ENCODE measurements at places on chromosomes 6 and 20. TPM values are rescaled to one million over a fixed set of nuclear protein-coding genes. Genes with fewer than 3 reads are reported as not detected.

DNA sequence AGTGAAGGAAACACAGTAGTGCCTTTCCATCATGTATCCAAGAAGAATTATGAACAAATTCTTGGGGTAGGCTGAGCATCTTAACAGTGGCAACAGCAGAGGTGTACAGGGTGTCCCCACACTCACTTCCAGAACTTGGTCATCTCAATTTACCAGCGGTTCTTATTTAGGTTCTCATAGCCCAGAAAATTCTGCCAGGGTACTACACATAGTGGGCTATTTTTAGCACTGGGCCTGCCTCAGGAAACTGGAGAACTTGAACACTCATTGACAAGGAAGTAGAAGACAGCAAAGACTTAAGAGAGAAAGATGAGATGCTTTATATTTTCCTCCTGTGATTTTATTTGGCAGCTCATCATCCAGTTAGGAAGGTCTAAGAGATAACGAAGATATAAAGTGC, 71.8 kb upstream of the PHIP start:
- DNase-seq = no peak

DNA sequence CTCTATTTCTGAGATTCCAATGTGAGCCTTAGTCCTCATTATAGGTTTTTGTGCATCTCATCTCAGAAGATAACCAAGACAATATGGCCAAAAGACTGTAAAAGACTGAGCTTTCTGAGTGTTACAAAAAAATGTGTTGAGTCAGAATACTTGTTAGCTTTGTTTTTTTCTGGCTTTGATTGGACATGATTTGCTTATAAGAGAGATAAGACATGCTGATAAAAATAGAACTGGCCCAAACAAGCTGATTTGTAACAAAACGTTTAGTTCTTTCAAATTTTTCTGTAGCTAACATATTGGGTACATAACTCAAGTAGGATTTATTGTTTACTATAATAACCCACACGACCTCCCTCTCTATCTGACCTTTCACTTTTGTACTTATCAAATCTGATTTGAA, 32.9 kb downstream of the FILIP1 start:
- DNase-seq = no peak

DNA sequence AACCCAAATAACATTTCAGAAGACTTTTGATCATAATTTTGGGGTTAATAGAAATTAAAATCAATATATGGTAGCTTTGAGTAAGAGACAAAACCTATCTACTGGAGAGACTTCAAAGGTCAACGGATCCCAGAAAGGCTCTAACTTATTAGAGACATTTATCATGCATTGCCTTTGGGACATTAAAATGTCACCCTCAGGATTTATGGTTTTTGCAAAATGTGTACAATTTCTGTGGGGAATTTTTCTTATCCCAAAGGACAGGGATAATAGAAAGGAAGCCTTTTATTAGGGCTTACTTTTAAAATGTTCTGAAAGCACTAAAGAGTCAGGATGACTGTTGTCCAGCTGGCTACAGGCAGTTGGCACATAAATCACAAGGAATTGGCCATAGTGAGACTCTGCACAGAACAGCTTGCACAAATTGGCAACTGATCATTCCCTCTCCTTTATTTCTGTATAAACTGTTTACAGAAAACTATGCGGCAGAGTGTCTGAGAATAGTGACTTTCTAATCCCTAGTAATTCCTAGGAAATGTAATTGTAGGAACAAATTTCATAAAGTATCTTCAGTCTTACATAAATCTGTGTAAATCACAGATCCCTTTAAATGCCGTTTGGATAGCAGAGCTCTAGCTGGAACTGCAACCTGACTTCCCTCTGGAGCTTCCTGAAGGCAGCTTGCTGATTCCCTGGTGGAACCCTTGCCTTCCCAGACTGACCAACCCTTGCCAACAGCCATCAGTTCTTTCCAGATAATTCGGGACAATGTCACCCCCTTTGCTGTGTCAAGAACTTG, 201.1 kb upstream of the PREP start:
- peak; percentile 22 for DNase-seq

DNA sequence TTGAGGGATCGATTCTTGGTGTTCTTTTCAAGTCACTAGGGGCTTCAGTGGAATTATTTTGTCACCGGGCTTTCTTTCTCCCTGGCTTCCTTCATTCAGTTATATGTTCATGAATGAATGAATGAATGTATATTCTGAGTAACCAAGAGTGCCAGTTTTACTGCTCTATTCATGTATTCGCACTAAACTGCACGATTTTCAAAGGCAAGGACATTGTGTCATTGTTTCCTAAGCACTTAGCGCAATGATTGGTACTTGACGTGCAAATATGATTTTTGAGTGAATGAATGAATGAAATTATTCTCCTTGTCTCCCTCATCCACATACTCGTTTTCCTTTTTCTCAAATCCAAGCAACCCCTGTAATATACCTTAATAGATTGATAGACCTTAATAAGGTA, 822 bp downstream of the AFG1L start:
- DNase-seq = no peak

GRCh38 chr6:15113587-15113986, 132.3 kb upstream of the JARID2 start:
- no peak for DNase-seq

DNA sequence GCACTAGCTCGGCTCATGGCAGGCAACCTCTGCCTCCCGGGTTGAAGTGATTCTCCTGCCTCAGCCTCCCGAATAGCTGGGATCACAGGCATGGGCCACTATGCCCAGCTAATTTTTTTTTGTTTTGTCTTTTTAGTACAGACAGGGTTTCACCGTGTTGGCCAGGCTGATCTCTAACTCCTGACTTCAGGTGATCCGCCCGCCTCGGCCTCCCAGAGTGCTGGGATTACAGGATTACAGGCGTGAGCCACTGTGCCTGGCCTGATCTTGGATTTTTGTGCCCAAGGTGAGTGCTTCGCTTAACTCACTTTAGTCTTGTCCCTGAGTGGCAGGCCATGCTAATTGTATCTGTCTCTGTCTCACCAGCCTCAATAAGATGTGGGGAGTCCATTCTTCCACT, 78.6 kb downstream of the KCNB1 start:
- DNase-seq = no peak

- DNase-seq = no peak
Measured at GRCh38 chr6:113739041-113739655, 118.0 kb upstream of the MARCKS start.

GRCh38 chr6:41922154-41922553, 855 bp downstream of the BYSL start:
- no peak for DNase-seq

DNA sequence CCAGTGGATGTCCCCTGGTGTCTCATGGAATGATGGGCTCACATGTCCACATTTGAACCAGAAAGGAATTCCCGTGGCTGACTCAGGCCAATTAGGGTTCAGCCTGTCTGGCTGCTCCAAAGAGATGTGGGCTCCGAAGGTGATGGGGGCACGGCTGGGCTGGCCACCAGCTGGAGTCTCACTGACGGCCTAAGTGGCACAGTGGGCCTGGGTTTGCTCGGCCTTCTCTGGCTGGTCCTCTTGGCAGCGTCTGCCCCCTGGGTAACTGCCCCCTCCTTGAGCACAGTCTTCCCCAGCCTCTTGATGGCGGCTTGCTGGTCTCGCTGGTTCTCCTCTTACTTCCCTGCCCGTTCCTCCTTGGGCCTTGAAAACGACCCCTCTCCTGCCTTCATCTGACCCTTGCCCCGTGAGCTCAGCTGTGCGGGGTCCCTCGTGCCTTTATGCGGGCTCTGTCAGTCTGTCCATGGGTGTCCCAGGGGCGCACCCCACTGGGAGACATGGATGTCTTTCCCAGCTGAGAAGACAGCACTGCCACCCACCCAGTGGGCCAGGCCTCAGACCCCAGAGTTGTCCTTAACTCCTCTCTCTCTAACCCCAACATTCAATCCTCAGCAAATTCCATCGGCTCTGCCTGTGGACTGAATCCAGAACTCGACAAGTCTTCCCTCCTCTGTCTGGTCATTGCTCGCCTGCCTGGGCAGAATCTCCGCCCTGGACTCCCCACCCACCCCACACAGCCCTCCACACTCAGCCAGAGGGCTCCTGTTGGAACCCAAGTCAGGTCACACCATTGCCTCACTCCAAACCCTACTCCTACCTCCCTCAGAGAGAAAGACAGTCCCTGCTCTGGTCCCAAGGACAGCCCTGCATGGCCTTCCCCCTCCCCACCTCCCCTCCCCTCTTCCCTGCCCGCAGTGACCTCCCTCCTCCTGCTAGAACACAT, 78.7 kb downstream of the CEBPB start:
- DNase-seq = no peak

DNA sequence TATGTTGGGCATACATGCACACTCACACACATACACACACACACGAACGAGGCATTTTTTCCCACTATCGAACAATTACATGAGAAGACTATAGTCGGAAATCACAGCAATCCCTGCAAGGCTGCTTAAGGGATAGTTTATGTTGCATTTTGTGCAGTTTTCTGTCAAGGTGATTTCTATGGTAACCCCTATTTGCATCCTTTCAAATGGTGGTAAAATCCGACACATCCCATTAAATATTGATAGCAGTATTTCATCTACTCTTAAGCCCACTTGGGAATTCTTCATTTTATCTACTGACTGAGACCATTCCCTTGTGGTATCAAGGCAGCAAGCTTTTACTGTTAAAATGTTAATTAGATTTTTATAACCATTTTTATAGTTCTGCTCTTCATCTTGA, 457.8 kb downstream of the HACE1 start:
- DNase-seq = no peak

DNA sequence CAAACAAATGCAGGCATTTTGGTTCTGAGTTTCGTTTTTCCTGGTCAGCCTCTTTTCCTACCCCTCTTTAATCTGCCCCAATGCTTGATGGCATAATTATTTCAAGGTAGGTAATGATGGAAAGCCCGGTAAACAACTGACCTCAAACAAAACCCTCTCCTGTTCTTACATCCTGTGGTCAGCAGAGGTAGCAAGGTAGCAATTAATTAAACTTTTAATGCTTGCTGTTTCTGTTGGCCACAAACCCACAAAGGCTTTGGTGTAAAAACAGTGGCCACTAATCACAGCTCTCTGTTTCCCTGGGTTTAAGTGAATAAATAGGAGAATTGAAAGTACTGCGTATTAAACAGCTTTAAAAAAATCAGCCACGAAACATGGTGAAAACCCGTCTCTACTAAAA, 261.5 kb upstream of the SOX4 start:
- DNase-seq = no peak

DNA sequence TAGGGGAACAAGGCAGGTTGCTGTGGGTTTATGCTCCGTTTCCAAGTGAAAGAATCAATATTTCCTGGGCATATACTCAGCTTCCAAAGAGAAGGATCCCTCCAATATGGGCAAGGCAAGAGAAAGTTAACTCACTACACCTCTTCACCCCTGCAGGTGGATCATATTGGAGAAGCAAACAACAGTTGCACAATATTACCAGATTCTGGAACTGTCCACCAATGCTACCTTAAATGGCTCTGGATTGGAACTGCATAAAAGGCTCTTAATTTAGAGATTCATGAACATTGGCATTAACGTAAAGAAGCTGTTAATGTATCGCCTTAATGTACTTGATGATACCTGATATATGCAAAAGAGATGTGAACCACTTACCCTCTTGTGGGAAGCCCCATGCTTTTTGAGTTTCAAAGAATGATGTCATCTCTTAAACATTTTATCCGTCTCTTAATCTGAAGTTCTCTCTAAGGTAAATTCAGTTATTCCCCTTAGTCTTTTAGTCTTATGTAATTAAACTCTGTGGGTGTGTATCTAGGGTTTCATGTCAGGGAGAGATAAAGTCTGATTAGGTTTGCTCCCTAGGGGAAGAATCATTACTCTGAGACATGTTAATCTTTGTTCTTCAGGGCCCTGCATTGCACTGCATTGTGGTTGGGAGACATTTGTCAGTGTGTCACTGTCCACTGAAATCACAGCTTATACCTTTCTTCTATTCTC, 99.5 kb downstream of the PHACTR1 start:
- no peak for DNase-seq

DNA sequence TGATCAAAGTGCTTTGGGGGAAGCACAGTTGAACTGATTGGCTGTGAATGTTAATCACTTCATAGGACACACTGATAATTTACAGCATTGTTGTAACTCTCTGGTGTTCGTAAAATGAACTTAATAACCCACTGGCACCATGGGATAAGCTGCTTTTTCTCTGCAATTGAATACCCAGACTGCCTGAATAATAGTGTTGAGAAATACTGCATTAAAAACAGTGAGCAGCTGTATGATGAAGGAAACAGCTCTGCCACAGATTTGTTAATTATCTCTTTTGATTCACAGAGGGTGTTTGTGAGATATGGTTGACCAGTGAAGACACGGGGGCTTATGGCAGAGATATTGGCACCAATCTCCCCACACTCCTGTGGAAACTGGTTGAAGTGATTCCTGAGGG, 420.9 kb downstream of the CDKAL1 start:
- DNase-seq = no peak

DNA sequence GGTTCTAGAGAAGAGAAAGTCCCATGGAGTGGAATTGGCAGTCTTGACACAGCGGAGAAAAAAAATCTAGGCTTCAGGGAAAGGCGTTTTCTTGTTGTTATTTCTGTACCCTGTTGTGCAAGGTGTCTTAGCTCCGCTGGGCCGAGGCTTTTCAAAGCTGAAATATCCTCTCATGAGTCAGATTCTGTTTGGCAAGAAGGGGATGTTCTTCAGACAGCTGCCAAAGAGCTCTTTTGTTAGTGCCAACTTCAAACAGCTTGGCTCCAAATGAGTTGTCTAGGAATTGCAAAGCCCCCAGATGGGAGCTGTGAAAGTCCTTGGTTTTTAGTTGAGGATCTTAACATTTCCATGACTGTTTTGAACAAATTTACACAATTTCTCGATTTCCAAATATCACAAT, 45.6 kb downstream of the LRRN4 start:
- DNase-seq = peak; percentile 34

The PAK5 gene
- total RNA-seq = 12.5 TPM

The SEL1L2 gene
- 0.52 TPM for total RNA-seq

The HLA-DRA gene
- total RNA-seq = 375 TPM

The BIRC7 gene
- 0.14 TPM for total RNA-seq

The GNRH2 gene
- 0.75 TPM for total RNA-seq

The TRIM40 gene
- not detected for total RNA-seq

All from mucosa of gallbladder (tissue), 1 donor.